ENCODE measurements at places on chromosomes 5 and 9.

GRCh38 chr5:96326902-96327301, 106.1 kb downstream of the PCSK1 start:
- DNase-seq: no peak

DNA sequence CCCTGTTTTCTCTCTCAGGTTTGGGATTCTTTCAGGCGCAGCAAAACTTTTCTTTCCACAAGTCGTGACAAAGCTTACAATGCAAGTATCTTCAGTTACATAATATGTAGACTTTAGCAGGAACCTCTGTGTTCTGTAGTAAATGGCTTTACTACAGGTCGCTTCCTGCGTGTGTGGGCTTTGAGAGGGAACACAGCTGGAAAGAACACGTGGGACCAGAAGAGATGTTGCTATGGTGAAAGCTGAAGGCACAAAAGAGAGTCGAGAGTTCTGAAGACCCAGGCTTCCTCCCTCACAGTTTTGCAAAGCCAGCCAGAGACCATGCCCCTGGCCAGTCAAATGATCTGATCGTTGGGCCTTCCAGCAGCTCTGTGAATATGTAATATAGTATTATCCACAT, 4.0 kb downstream of the ANKRD55 start:
- DNase-seq: no peak

- no peak for DNase-seq
These were observed 585.3 kb upstream of the RORB start for GRCh38 chr9:73911804-73912203.

DNA sequence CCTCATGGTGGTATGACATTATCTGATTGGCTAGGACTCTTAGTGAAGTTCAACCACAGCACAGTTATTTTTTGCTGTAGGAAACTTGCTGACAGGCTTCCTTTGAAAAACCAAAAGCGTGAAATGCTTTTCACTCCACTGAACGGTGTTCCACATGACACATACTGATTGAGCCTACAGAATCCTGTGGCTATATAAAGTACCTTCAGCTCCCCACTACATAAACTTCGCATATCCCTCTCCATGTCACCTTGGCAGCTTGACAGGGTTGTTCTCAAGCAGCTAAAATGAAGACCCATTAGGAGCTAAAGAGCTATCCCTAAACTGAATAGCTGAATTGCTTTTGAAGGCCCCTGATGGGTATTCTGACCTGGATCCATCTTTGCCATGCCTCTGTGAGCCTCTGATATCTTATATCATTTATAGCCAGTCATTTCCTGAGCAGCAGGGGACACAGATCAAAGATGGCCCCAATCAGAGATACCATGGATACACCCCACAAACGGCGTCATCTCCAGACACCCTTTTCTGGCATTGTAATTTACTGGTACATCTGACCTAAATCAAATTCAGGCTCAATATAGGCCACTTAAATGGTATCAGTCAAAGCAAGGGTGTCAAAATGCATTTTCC, 91.5 kb downstream of the APBA1 start:
- no peak for DNase-seq

GRCh38 chr9:123457583-123457982, 101.6 kb downstream of the CRB2 start:
- no peak for DNase-seq

DNA sequence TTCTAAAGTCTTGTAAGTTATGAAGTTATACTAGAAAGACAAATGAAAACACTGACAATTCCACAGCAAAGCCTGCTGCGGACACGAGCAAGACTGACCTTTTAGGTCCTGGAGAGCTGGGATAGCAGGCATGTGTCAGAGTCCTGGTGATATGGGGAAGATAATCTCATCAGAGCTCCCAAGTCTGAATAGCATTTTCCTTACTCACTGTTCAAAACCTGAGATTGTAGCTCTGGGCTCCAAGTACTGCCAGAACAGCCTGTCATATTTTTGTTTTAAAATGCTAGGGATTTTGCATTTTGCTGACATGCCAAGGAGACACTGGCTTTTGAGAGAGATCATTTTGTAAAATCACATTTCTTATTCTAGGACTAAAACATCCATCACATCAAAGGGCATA, 90.1 kb downstream of the DRD1 start:
- DNase-seq: no peak

- no peak for DNase-seq
These were observed 42.0 kb downstream of the BICD2 start for GRCh38 chr9:92722386-92723298.

DNA sequence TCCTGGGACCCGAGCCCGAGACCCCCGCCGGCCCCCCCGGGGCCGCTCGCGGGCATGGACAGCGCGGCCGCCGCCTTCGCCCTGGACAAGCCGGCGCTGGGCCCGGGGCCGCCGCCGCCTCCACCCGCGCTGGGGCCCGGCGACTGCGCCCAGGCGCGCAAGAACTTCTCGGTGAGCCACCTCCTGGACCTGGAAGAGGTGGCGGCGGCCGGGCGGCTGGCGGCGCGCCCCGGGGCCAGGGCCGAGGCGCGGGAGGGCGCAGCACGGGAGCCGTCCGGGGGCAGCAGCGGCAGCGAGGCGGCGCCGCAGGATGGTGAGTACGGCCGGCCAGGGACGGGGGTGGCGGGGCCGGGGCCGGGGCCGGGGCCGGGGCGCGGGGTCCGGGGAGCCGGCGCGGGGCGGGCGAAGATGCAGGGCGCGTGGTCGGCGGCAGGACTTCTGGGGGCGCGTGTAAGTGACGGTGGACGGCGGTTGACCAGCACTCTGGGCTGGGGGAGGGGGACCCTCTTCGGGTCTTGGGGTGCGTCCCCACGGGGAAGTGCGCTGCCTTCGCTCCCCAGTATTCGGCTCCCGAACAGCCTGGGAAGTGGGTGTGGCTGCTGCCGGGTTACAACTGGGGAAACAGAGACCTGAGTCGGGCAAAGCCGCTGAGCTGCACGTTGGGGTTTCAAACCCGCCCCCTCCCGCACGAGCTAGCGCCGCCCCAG, 520 bp downstream of the PRRX2 start:
- DNase-seq: no peak

DNA sequence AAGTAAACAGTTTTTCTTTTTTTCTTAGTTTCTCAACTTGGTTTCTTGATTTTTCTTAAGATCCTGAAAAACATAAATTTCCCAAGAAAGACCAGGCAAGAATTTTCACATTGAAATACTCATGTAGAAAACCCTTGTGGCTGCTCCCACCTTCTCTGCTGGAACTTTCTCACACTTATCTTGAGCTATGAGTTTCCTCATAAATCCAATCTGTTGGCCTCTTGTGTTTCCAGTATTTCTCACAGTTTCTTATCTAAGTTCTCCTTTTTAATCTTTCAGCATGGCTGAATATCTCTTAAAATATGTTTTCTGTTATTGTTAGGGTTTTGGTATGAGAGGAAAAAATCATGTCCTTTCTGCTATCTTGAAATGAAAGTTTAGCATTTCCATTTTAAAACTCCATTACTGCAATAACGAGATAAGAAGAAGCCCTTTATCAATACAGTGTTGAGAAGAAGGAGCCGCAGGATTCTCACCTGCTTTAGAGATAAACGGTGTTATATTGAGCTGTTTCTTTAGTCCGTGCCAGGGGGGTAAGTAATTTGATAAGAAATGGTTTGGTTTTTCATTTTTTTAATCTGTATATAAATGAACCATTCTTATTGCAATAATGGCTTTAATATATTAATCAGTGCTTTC, 89.3 kb downstream of the ALDH1A1 start:
- DNase-seq: no peak

DNA sequence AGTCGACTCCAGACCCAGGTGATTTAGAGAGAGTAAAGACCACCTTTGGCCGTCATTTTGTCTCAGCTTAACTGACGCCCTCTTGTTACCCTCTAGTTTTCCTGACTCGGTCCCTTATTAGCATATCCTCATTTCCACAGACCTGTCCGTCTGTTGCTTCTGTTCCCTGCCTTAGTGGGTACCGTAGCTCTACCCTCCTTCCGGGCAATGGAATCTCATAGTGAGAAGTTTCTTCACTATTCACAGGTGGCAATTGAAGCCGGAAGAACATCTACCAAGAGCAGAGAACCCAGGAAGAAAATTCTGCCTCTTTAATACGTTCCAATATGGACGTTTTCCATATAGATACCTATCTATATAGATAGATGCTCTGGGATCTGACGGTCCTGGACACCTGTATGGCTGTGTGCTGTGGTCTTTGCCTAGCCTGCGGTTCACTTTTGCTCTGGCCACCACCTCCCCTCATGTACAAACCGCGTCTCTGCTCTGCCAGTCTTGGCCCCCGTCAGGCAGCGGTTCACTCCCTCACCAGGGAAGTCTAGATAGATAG, 652 bp upstream of the TMEM161B start:
- DNase-seq: no peak

- no peak for DNase-seq
These were observed 138.4 kb upstream of the DAPK1 start for GRCh38 chr9:87359264-87359663.

GRCh38 chr5:68251386-68251785, 35.8 kb downstream of the PIK3R1 start:
- no peak for DNase-seq

All from cortex of kidney (tissue), 1 donor.